Neural crest cell (in vitro differentiated cells): ENCODE measurements at places on chromosomes 6 and 20. TPM values are rescaled to one million over a fixed set of nuclear protein-coding genes. Genes with fewer than 3 reads are reported as not detected.
A peak's percentile ranks its signal among the peaks of the same experiment; 100 is the strongest.

TSBP1 gene
- total RNA-seq = not detected in 2 replicates

EEF1A1 gene
- total RNA-seq = 11,869 and 11,975 TPM in 2 replicates

RIMS4 gene
- total RNA-seq = 4.1 and 6.1 TPM in 2 replicates

HS3ST5 gene
- total RNA-seq = 0.25 and 0.26 TPM in 2 replicates

CALHM5 gene
- total RNA-seq = 0.33 and 0.45 TPM in 2 replicates

CLDN20 gene
- not detected in 2 replicates for total RNA-seq

SEL1L2 gene
- not detected in 2 replicates for total RNA-seq

- no peaks in the 10 kb centered on the region for H3K36me3 ChIP-seq
- no peak overlapping the region for H3K4me3 ChIP-seq
- no peak overlapping the region for H3K27ac ChIP-seq
- H3K27me3 ChIP-seq = peaks cover 95% of the 10 kb centered on the region
- peaks cover 28% of the 10 kb centered on the region for H3K4me1 ChIP-seq
These were observed 134.2 kb upstream of the IFNGR1 start for GRCh38 chr6:137353346-137353745.

DNA sequence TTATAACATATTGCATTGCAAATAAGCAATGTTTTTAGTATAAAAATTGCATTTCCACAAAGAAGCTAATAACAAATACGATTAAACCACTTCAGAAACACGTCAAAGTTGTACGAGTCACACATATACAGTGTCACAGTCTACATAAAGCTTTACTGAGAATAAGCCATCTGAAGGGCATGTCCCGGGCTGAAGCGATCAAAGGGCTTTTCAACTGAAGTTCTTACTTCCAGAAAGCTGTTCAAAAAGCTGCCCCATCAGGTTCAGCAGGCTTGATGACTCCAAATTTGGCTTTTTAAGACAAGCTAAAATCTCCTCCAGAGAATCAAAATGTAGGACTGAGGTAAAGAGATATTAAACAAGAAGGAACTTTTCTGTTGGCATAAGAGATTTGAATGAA lies 37.5 kb upstream of the HAO1 start:
- H3K36me3 ChIP-seq = peaks cover 8% of the 10 kb centered on the region
- DNase-seq = no peak
- H3K4me1 ChIP-seq = peaks cover 14% of the 10 kb centered on the region
- no peak overlapping the region for H3K27ac ChIP-seq

- H3K4me3 ChIP-seq = no peak overlapping the region
- DNase-seq = no peak
- peaks cover 16% of the 10 kb centered on the region for H3K27me3 ChIP-seq
- no peaks in the 10 kb centered on the region for H3K36me3 ChIP-seq
- no peaks in the 10 kb centered on the region for H3K4me1 ChIP-seq
- H3K27ac ChIP-seq = no peak overlapping the region
These were observed 13.3 kb upstream of the PRIM2 start for GRCh38 chr6:57303931-57304681.

GRCh38 chr20:4081421-4081820 lies 66.1 kb upstream of the RNF24 start:
- no peaks in the 10 kb centered on the region for H3K36me3 ChIP-seq
- H3K27me3 ChIP-seq = no peaks in the 10 kb centered on the region
- no peak for DNase-seq
- no peak overlapping the region for H3K27ac ChIP-seq

DNA sequence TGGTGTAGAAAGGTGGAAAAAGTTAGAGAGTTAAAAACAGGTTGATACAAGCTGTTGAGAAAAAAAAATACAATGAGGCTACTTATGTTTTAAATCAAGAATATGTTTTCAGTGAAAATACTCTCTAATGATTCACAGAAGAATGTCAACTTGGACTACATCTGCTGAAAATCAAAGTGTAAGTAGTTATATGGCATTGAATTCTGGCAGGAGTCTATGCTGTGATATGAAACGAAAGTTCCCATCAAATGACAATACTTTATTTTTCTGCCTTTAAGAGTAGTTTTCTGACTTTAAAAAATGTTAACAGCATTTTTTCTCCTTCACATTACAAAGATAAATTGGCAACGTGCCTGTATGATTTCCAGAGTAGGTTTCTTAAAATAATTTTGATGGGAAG lies 158.3 kb downstream of the EYA4 start:
- H3K36me3 ChIP-seq = no peaks in the 10 kb centered on the region
- no peak overlapping the region for H3K27ac ChIP-seq
- no peaks in the 10 kb centered on the region for H3K4me1 ChIP-seq
- H3K27me3 ChIP-seq = no peaks in the 10 kb centered on the region

DNA sequence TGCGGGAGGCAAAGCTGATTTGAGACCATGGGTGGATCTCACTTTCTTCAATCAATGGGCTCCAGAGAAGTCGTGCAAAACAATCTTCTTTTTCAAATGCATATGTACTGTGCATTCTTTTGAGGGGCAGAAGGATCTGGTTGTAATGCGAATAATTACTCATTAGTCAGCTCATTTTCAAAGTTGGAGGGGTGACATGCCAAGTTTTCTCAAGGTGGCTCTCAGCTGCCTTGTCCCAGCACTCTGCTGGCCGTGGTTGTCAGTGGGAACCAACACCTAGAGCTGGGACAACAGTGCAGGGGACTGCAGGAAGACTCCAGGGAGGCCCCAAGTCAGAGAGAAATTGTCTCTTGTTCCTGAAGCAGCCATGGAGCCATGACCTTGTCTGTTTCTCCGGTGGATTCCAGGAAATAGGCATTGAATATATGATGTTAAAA lies 25.3 kb downstream of the MYT1 start:
- H3K27ac ChIP-seq = peak overlapping the region; percentile 79
- no peaks in the 10 kb centered on the region for H3K27me3 ChIP-seq
- peak overlapping the region; percentile 45 for H3K4me3 ChIP-seq
- no peak for DNase-seq
- H3K36me3 ChIP-seq = peaks cover 3% of the 10 kb centered on the region
- H3K4me1 ChIP-seq = peaks cover 60% of the 10 kb centered on the region

- no peak overlapping the region for H3K4me3 ChIP-seq
- DNase-seq = no peak
- H3K27ac ChIP-seq = no peak overlapping the region
- H3K27me3 ChIP-seq = peaks cover 6% of the 10 kb centered on the region
- H3K4me1 ChIP-seq = no peaks in the 10 kb centered on the region
- H3K36me3 ChIP-seq = no peaks in the 10 kb centered on the region
These were observed 208.4 kb downstream of the MYLK4 start for GRCh38 chr6:2542101-2542857.

DNA sequence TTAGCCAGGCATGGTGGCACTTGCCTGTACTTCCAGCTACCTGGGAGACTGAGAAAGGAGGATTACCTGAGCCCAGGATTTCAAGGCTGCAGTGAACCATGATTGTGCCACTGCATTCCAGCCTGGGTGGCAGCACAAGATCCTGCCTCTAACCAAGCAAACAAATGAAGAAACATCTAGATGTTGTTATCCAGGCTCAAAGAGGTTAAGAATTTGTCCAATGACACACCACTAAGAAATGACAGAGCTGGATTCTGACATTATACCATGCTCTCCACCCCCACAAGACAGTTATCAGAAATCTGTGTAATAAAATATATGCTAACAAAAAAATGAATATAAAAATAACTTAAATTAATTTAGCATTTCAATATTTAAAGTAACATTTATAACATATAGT lies 925.5 kb upstream of the SLC35B3 start:
- H3K36me3 ChIP-seq = peaks cover 3% of the 10 kb centered on the region
- no peaks in the 10 kb centered on the region for H3K27me3 ChIP-seq
- no peaks in the 10 kb centered on the region for H3K4me1 ChIP-seq
- no peak overlapping the region for H3K27ac ChIP-seq

- no peak overlapping the region for H3K27ac ChIP-seq
- H3K36me3 ChIP-seq = no peaks in the 10 kb centered on the region
- H3K4me3 ChIP-seq = no peak overlapping the region
- H3K4me1 ChIP-seq = peaks cover 5% of the 10 kb centered on the region
- peaks cover 2% of the 10 kb centered on the region for H3K27me3 ChIP-seq
These were observed 75.7 kb downstream of the MRPL14 start for GRCh38 chr6:44051515-44051914.

- H3K27ac ChIP-seq = no peak overlapping the region
- H3K27me3 ChIP-seq = no peaks in the 10 kb centered on the region
- no peaks in the 10 kb centered on the region for H3K4me1 ChIP-seq
- no peak overlapping the region for H3K4me3 ChIP-seq
- no peaks in the 10 kb centered on the region for H3K36me3 ChIP-seq
- DNase-seq = no peak
These were observed 197.7 kb downstream of the CD109 start for GRCh38 chr6:73893696-73894095.

DNA sequence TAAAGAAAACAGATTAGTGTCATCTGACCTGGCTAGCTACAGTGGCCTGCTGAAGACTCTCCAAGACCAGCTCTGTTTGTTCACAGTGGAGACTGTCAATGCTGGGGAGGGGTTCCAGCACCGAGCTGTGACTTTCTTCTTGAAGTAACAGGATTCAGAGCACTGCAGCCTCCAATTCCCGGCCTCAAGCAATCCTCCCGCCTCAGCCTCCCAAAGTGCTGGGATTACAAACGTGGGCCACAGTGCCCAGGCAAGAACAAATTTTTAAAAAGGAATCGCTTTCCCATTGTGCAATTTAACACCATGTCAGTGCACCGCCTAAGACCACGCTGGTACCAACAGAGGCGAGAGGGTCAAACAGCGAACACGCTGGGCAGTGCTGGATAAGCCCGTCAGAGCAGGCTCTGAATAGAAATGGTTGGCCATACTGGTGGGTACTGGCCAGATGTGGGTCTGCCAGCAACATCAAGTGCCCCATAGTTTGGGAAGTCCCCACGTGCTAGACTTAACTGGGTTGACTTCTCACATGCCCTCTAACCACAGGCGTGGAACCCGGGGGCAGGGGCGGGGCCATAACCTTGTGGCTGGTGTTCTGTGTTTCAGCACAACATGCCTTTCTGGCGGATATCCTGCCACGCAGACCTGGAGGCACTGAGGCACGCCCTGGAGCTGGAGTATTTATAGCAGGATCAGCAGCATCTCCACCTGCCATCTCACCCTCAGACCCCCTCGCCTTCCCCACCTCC lies 168.9 kb downstream of the ZMYND8 start:
- no peak overlapping the region for H3K4me3 ChIP-seq
- peaks cover 11% of the 10 kb centered on the region for H3K27me3 ChIP-seq
- H3K27ac ChIP-seq = no peak overlapping the region
- no peak for DNase-seq
- no peaks in the 10 kb centered on the region for H3K4me1 ChIP-seq
- H3K36me3 ChIP-seq = no peaks in the 10 kb centered on the region

DNA sequence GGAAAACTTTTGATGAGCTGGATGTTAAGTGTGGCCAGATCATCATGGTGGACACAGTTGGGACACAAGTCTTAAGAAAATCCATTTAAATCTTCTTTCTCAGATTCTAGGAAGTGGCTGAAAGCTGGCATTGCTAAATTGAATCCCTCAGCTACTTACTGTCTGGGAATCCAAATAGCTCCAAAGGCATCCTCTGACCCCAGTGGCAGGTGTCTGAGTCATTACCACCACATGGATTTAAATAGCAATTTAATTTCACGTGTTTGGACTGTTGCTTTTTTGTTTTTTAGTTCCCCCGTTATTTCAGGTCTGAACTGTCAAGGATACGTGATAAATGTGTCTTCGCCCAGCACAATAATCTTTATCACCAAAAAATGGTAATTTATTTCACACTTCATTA lies 33.2 kb upstream of the HDGFL1 start:
- no peaks in the 10 kb centered on the region for H3K36me3 ChIP-seq
- H3K27me3 ChIP-seq = no peaks in the 10 kb centered on the region
- DNase-seq = no peak
- H3K4me3 ChIP-seq = no peak overlapping the region

GRCh38 chr6:136717716-136717990 lies 74.6 kb downstream of the MAP3K5 start:
- no peak for DNase-seq
- H3K4me3 ChIP-seq = no peak overlapping the region
- no peak overlapping the region for H3K27ac ChIP-seq
- H3K36me3 ChIP-seq = peaks cover 2% of the 10 kb centered on the region
- no peaks in the 10 kb centered on the region for H3K4me1 ChIP-seq
- H3K27me3 ChIP-seq = no peaks in the 10 kb centered on the region

DNA sequence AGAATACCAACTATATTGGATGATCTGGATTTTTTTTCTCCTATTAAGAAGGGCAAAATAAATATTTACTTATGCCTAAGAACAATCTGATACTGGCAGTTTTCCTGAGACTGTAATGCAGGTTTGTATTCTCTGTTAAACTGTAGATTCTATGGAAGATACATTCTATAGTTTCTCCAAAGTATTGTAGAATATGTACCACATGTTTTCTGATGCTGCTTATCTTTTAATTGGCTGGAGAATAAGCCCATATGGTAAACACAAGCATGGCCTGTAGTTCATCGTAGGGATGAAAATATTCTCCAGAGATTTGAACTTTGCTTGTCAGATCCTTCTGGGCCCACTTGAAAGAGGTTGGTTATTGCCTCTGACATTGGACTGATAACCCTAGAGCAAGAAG lies 99.1 kb downstream of the CENPW start:
- H3K4me1 ChIP-seq = no peaks in the 10 kb centered on the region
- H3K27me3 ChIP-seq = no peaks in the 10 kb centered on the region
- no peaks in the 10 kb centered on the region for H3K36me3 ChIP-seq
- DNase-seq = no peak
- no peak overlapping the region for H3K27ac ChIP-seq
- no peak overlapping the region for H3K4me3 ChIP-seq

GRCh38 chr6:71034563-71035345 lies 77.9 kb upstream of the B3GAT2 start:
- peaks cover 42% of the 10 kb centered on the region for H3K4me1 ChIP-seq
- DNase-seq = no peak
- H3K27ac ChIP-seq = no peak overlapping the region
- H3K4me3 ChIP-seq = no peak overlapping the region
- no peaks in the 10 kb centered on the region for H3K36me3 ChIP-seq

- DNase-seq = no peak
- H3K27ac ChIP-seq = no peak overlapping the region
- H3K4me3 ChIP-seq = no peak overlapping the region
These were observed 8.5 kb downstream of the PYGB start for GRCh38 chr20:25256226-25256859.

DNA sequence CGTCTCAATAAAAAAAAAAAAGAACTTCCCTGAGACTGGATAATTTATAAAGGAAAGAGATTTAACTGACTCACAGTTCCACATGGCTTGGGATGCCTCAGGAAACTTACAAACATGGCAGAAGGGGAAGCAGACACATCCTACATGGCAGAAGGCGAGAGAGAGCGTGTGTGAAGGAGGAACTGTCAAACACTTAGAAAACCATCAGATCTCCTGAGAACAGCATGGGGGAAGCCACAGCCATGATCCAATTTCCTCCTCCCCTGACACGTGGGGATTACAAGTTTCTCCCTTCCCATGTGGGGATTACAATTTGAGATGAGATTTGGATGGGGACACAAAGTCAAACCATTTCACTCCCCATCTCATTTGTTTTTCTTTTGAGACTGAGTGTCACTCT lies 46.6 kb upstream of the TFAP2C start:
- DNase-seq = no peak
- H3K4me3 ChIP-seq = no peak overlapping the region
- H3K4me1 ChIP-seq = no peaks in the 10 kb centered on the region
- H3K27ac ChIP-seq = no peak overlapping the region
- no peaks in the 10 kb centered on the region for H3K36me3 ChIP-seq
